ENCODE measurements at places on chromosomes 4 and X. TPM values are rescaled to one million over a fixed set of nuclear protein-coding genes. Genes with fewer than 3 reads are reported as not detected.

DUSP21 gene
- total RNA-seq, result not detected

DNA sequence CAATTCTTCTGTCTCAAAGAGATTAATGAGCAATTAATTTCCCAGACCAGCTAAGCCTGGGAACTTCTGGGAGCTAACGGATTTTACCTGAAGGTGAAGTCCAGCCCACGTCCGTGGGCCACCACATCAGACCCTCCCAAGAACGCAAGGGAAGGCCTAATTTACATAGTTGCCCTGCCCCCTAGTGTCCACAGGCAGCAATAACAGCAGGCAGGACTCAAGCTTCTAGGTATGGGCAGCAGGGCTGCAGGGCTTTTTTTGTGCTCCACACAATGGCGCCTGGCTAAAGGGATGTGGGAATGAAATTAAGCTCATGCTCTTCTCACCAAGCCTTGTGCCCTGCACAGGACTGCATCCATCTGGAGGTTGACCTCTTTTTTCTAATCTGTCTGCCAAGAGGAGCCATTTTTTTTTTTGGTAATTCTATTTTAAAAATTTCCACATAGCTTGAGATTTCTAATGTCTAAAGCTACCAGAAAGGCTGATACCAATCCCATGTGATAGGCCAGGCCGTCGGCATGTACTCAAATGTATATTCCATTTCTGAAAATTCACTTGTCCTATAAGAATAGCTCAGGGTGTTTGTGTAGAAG lies 111.9 kb upstream of the TMEM164 start:
- peak; percentile 33 for DNase-seq

- no peak for DNase-seq
These were observed 750.5 kb upstream of the HTR2C start for GRCh38 chrX:113833096-113834055.

AR gene
- total RNA-seq, result not detected

DNA sequence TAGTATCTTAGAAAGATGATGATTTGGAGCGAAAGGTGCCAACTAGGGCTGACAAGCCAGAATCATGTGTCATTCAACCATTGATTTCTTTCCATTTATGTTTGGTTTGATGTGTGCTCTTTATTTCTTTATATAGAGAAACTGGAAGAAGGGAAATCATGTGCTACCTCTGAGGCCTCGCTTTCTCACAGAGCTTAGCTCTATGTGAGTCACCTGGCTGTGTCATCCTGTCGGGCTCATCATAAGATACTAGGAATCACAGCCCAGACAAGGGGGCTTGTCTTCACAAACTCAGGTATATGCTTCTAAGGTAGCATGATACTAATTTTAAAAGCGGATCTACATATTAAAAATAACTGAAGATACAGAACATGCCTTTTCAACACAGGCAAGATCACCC lies 81.7 kb upstream of the GPM6B start:
- no peak for DNase-seq

GRCh38 chrX:139971394-139971749 lies 6.1 kb upstream of the CXorf66 start:
- DNase-seq, result peak; percentile 0

DNA sequence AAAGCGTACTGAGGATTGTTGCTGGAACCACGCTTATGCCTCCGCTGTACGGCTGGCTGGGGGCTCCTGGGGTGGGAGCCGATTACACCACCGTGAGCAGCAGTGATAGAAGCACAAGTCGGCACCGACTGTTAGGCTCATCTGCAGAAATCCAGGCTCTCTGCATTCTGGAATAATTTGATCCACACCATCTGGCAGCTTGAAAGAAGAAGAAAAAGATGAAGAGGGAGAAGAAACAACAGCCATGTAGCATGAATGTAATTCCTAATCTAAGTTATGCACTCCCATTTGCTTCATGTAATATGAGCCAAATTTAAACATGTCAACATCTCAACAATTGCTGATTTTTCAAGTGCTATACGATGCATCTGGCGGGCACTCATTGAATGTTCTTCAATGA lies 84.6 kb upstream of the DHX15 start:
- DNase-seq, result no peak

DNA sequence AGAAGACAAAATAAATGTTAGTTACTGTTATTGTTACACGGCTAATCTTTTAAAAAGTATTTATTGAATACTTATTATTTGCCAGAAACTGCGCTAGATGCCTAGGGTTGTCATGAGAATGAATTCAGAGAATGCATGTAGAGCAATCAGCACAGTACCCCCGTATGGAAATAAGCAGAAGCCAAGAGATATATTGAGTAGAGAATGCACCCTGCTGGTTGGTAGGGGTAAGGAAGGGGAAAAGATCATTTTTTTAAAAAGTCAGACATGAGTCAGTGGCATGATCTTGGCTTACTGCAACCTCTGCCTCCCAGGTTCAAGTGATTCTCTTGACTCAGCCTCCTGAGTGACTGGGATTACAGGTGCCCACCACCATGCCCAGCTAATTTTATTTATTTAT lies 13.1 kb upstream of the DRP2 start:
- DNase-seq, result peak; percentile 2

- DNase-seq, result no peak
These were observed 5.4 kb downstream of the AKAP17A start for GRCh38 chrX:1596676-1597344.

DNA sequence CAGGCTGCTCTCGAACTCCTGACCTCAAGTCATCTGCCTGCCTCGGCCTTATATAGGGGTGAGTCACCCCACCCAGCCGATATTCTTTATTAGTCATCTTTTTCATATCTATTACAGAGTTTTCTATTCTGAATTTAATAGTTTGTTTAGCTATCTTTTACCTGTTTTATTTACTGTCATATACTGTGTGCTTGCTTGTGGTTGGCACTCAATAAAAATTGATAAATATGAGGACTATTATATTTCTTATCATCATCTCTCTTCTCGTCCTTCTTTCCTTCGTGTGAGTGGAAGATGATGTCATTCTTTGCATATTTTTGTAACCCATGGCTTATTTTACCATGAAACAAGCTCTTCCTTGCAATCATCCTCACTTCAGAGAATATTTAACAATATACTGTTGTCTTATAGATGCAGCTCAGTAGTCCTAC lies 265.5 kb downstream of the ARHGAP24 start:
- no peak for DNase-seq

GRCh38 chrX:110401135-110401534 lies 42.5 kb downstream of the RTL9 start:
- DNase-seq, result no peak

CCNB3 gene
- total RNA-seq, result not detected

RASL11B gene
- total RNA-seq, result not detected

- DNase-seq, result no peak
These were observed 1.4 kb downstream of the XK start for GRCh38 chrX:37686996-37687395.

DNA sequence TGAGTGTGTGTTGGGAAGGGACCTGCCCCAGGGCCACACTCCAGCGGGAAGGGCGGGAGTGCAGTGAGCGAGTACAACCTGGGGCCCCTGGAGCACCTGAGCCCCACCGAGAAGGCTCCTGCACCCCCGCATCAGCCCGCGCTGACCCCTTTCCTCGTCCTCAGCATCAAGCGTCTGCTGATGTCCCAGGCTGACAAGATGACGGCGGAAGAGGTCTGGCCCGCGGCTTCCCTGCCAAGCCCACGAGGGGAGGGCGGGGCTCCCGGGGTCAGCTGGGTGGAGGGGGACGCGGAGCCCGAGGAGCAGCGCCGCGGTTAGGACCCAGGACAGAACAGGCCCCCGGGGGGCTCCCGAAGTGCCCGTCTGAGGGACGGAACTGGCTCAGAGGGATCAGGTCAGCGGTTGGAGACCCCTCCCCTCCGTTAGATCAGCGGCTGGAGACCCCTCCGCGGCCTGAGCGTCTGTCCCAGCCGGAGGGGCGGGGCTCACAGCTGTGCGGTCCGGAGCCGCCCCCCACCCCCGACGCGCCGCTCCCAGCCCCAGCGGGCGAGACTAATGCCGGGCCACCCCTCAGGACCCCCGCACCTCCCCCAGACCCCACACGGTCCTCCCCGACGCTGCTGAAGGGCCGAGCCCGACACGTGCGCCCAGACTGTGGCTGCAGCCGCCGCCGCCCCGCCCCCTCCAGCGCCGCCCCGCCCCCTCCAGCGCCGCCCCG lies 6.7 kb downstream of the MYL5 start:
- no peak for DNase-seq

GRCh38 chr4:138599965-138600364 lies 357.8 kb upstream of the SLC7A11 start:
- no peak for DNase-seq

GRCh38 chr4:86357608-86358007 lies 2.2 kb downstream of the MAPK10 start:
- peak; percentile 75 for DNase-seq

GRCh38 chr4:177006331-177006730 lies 213.6 kb upstream of the VEGFC start:
- no peak for DNase-seq

AREG gene
- not detected for total RNA-seq

CENPI gene
- total RNA-seq, result 35.1 TPM

DNA sequence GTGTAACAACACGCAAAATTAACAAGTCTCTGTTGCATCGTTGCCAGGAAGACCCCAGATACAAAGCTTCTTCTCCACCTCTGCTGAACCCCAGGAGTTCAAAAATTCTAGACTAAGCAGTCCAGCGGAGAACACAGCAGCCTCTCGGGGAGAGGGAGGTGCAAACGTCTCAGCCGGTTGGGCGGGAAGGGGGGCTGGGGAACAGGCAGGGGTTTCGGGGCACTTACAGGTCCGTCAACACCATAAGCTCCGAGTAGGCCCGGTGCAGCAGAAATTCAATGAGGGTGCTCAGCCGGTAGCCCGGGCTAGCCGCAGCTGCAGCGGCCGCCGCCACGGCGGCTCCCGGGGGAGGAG lies 394 bp downstream of the MED14 start:
- DNase-seq, result peak; percentile 5

ZNF280C gene
- 8.8 TPM for total RNA-seq

DNA sequence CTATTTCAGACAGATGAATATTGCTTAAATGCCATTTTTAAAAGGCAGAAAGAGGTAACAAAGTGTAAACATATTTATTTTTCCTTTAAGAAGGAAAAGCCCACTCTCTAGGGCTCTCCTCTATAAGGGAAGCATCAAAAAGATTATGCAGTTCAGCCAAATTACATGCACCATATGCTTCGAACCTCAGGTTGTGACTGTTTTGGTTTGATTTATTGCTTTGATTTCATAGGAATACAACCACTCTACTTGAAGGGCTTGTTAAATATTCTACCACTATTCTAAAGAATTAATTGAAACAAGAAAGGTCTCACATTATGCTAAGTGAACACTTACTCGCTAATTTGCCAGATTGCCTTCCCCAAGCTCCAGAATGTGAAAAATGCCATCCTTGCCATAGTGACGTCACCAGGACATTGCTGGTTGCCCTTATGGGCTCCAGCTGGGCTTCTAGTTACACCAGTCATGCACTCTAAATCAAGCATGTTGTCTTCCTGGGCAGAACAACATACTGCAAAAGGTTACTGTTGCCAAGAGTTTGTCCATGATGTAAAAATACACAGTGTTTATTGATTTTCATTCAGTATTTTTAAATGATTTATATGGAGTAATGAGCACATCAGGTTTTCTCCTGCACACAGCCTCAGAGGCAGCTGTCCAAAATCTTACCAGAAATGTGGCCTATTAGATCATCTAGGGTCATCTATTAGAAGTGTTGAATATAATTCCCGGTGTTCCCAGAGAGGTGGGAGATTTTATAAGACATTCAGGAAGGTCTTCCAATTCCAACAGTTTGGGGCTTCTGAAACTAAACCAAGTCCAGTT lies 164.4 kb upstream of the RAPGEF2 start:
- peak; percentile 63 for DNase-seq

DNA sequence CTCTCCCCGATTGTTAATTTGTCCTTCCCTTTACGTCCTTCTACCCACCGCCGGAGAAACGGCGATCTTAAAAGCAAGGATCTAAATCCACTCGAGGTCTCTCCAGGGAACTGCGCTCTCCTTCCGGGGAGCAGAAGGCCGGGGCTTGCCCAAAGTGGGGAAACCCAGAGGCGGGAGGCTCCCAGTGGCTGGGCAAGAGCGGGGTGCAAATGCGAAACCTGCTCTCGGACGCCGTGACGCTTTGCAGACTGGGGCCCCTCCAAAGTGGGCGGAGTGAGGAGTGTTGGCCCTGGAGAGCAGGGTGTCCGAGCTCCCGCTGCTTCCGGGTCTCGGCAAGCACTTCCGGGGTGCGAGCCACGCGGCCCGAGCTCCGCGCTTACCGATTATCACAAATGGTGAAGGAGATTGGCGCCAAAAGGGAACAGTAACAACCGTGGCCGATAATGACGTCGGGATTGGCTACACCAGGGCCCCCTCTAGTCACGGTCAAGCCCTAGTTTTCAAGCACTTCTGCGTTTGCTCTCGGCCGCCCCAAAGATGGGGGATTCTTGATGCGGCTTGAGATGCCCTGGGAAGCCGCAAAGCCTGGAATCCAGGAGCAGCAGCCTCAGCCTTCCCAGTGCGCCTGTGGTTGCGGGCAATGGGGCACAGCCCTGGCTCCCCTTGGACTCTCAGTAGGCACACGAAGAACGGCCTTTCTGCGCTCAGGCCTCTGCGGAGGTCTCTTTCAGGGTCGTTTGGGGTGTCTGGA lies 29.0 kb downstream of the HAND2 start:
- no peak for DNase-seq

TMPRSS11D gene
- total RNA-seq, result not detected

CC2D2A gene
- 24.7 TPM for total RNA-seq

- peak; percentile 38 for DNase-seq
These were observed 43.2 kb downstream of the QDPR start for GRCh38 chr4:17468619-17469221.

GRCh38 chrX:45070116-45071007 lies 130.3 kb downstream of the DIPK2B start:
- peak; percentile 62 for DNase-seq

- DNase-seq, result no peak
These were observed 208.6 kb upstream of the SFRP2 start for GRCh38 chr4:153997516-153997915.

TRPC5OS gene
- total RNA-seq, result not detected

GRCh38 chr4:155076256-155076785 lies 132.1 kb upstream of the NPY2R start:
- DNase-seq, result no peak

SERPINA7 gene
- total RNA-seq, result not detected

- DNase-seq, result no peak
These were observed 98.9 kb downstream of the FAM13A start for GRCh38 chr4:88958080-88958479.

All from G401 (cell line).